ENCODE measurements at places on chromosomes 6 and 20.

GRCh38 chr6:50939931-50940330 lies 121.3 kb downstream of the TFAP2B start:
- no peak for DNase-seq

- no peak for DNase-seq
These were observed 128.5 kb upstream of the ENPP5 start for GRCh38 chr6:46299253-46299652.

GRCh38 chr20:58665606-58666005 lies 14.5 kb downstream of the STX16 start:
- no peak for DNase-seq

DNA sequence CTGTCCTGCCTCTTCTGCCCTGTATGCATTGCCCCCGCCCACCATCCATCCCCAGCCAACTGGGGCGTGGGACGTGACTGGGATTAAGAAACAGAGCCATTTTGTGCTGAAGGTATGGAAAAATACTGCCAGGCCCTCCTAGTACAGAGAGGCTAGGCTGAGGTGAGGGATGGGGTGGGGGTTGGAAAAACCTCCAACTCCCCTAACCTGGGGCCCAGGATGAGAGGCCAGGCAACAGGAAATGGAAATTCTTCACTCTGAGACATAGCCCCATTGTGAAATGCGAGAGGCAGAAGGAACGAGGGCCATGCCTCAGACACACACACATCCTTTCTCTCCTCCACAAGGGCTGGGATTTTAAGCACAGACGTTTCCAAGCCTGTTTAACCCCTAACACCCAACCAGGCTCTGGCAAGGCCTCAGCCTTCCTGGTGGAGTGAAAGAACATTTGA lies 19.9 kb downstream of the KCNK5 start:
- DNase-seq: no peak

- DNase-seq: no peak
These were observed 84.7 kb upstream of the FBXL4 start for GRCh38 chr6:99032396-99032795.

DNA sequence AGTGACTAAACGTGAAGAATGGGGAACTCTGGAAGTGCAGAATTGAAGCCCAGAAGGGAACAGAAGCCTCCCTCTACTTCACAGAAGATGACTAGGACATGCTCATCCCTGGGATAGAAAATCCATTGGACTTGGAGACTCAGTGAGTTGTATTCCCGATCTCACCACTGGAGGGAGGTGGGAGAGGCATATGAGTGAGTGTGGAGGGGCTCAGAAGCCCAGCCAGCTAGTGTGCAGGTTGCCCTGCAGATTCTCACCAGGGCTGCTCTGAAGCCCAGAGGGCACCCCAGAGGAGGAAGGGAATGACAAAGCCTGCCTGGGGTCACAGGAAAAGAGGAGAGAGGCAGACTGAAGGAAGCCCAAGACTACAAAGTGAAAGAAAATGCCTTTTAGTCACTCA lies 42.1 kb upstream of the HLA-E start:
- no peak for DNase-seq

DNA sequence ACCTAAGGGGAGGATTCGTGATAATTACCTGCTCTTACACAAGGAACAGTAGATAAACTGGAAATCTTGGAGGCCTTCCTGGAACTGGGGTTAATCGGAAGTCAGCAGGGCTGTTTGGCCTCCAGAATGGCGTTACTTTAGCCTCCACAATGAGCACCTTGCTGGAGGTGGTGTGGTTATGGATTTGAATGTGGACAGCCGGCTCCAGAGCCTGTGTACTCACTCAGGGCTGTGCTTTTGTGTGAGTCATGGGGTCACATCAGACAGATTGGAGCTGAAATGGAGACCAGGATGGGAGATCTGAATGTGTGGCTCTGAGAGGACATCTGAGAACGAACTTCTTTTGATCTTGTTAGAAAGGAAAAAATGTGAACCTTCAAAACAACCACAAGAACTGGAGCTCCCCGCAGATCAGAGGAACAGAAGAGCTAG lies 30.4 kb downstream of the IGF2R start:
- no peak for DNase-seq

DNA sequence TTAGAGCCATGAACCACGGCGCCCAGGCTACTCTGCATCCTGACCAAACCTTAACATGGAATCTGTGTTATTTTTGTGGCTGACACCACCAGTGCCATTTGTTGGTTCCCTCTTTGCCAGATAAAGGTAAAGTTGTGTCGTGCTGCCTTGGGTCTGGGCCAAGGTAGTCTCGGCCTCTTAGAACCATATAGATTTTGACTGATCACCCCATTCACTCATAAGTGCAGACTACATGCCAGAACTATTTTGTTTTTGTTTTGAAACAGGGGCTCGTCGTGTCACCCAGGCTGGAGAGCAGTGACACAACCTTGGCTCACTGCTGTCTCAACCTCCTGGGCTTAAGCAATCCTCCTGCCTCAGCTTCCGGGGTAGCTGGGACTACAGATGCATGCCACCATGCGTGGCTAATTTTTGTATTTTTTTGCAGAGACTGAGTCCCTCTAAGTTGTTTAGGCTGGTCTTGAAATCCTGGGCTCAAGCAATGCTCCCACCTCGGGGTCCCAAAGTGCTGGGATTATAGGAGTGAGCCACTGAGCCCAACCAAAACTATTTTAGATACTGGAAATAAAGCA lies 19.2 kb upstream of the RIPOR3 start:
- no peak for DNase-seq

DNA sequence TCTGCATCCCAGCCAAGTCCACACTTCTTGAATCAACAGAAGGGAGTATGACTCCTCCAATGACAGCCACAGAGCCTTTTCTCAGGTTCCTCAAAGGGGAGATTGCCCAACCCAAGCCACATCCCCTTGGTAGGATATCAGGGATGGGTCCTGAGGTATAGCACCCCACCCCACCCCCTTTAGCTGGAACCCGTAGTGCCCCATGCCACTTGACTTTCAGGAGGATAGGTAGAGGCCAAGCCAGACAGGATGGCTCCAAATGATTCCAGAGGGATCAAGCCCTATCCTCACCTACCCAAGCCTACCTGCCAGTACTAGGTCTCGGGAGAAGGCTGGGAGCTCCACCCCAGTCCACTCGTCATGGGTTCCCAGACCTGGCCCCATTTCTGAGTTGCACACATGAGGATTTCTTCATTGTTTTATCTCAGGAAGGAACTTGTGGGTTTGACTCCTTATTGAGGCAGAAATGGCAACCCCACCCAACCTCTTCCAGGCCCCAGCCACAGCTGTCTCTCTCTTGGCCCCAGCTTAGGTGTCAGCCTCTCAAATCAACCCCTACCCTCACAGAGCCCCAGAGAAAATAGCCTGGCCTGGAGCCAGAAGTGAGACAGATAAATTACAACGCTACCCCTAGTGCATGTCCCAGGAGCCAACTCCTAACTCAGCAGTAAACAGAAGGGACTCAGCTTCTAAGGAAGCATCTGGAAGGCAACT lies 3.6 kb downstream of the CCND3 start:
- DNase-seq: peak; percentile 71

- no peak for DNase-seq
These were observed 1241.7 kb upstream of the ADGRB3 start for GRCh38 chr6:67393356-67393755.

DNA sequence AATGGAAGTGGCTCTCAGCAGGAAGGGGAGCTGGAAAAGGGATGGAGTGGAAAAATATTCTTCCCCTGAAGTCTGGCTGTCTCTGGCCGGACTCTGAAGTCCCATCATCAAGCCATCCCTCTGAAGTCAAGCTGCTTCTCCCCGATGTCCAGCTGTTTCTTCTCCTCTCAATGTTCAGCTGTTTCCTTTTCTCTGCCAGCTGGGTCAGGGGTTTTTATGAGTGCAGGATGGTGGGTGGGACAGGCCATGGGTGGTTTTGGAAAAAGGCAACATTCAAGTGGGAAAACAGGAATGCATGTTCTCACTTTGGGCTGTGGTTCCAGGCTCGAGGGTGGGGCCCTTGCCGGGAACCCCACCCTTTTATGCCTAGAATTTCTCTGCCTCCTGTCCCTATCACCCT lies 48.4 kb upstream of the FAM184A start:
- no peak for DNase-seq

GRCh38 chr6:25027221-25027916 lies 91.6 kb upstream of the RIPOR2 start:
- DNase-seq: no peak

- no peak for DNase-seq
These were observed 10.5 kb upstream of the TBX18 start for GRCh38 chr6:84774985-84775284.

DNA sequence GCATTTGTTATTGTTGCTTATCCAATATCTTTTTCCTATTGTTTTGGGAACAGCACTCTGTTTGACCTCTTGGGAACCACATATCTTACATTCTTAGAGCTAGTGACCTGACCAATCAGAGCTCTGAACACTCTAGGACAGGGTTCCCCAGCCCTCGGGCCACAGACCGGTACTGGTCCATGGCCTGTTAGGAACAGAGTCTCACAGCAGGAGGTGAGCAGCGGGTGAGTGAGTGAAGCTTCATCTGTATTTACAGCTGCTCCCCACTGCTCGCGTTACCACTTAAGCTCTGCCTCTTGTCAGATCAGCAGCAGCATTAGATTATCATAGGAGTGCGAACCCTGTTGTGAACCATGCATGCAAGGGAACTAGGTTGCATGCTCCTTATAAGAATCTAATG lies 226.0 kb upstream of the TSHZ2 start:
- no peak for DNase-seq

- no peak for DNase-seq
These were observed 223.9 kb upstream of the THEMIS start for GRCh38 chr6:128124713-128125112.

GRCh38 chr20:40702504-40702903 lies 13.5 kb upstream of the MAFB start:
- no peak for DNase-seq

GRCh38 chr6:16174416-16175078 lies 45.7 kb downstream of the MYLIP start:
- no peak for DNase-seq

DNA sequence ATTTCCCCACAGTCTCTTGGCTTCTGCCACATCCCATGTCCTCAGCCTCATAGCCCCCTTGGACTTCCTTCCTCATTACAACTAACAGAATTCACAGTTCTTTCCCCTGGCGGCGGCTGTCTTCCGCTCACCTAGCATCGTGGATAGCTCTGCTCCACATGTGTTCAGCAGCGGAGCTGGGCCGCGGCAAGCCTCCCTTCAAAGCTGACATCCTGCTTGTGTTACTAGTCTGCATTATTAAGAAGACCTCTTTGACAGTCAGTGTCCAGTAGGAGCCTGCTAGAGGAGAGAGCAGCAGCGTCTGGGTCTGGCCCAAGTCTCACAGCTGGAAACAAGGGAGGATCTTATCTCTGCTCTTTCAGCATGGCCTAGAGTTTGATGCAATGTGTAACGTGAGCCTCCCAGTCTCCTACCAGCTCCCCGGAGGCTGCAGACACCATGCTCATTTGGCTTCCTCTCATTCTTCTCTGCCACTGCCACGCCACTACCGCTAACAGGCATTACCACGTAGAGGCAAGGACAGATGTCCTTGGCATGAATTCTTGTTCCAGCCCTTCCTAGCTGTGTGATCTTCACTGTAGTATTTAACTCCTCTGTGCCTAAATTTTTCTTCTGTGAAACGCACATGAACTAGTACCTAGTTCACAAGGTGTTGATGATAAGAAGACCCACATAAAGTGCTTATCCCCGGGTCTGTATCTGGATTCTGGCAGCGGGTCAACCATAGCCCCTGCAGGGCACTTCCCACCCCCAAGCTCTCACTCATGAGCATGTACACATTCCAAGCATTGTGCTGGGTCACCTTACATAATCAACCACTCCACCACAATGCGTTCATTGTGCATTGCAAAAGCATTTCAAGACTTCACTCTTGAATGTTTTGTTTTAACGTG lies 107.1 kb upstream of the BACH2 start:
- no peak for DNase-seq

- DNase-seq: no peak
These were observed 127.0 kb downstream of the PAK5 start for GRCh38 chr20:9711872-9712271.

- no peak for DNase-seq
These were observed 420.6 kb upstream of the MMS22L start for GRCh38 chr6:97703661-97704060.

GRCh38 chr6:125888989-125889656 lies 67.4 kb upstream of the HINT3 start:
- DNase-seq: peak; percentile 76

DNA sequence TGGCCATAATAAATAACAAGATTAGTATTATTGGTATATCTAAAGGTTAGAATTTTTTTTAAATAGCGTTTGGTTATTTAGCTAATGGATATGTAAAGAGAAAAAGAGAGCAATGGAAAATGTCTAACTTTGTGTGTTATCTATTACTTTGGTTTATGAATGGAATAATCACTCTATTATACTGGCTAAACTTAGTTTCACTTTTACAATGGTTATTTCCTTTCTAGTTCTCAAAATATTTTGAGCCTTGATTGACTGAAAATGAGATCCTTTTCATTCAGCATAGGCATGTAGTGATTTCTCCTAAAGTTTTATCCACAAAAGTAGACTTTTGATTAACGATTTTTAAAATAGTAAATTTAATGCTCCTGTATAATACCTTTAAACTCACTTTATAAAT lies 51.6 kb upstream of the MLIP start:
- no peak for DNase-seq

- peak; percentile 82 for DNase-seq
These were observed 7.8 kb upstream of the ACSS1 start for GRCh38 chr20:25065625-25066338.

DNA sequence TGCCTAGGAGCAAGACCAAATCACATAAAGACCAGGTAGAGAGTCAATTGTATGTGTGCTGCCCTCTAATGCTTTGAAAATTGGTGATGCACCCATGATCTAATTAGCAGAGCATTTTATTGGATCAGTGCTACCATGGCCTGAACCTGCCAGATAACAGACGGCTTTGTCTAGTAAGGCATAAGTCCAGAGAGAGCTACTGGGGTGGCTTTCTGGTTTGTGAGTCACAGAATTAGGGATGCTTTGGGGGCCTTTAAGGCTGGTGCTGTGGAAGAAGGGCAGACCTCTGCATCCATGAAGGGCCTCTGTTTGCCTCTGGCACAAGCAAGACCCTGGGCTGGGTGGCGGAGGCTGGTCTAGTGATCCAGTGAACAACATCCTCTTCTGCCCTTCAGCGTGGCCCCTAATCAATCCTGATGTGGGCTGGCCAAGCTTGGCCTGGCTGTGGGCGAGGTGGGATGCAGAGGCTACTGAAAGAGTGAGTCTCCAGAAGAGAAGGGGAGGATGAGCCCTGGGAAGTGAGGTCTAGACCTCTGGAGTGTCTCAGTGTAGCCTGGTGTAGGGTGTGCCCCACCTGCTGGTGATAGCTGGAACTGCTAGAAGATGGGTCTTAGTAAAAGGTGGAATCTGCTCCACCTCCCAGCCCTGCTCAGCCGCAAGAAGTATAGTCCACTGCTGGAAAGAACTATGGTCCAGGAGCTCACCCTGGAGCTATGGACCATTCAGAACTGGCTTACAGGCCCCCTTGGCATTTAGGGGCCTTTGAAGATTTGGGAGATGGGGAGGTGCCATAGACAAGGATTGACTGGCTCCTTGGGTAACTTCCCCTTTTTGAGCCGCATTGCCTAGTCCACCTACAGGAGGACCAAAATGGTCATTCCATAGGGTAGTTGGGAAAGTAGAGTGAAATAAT lies 36.7 kb upstream of the AAR2 start:
- DNase-seq: peak; percentile 67

All from hematopoietic multipotent progenitor cell treated with erythropoietin and hydrocortisone succinate and interleukin-3 and kit ligand, for 17 days (in vitro differentiated cells).